Placental epithelial cell (primary cell): ENCODE measurements at places on chromosomes 1 and 21. TPM values are rescaled to one million over a fixed set of nuclear protein-coding genes. Genes with fewer than 3 reads are reported as not detected.

LYSMD1 gene
- 11.0 and 16.1 TPM in 2 replicates for total RNA-seq

CYYR1 gene
- 0.11 and 0.39 TPM in 2 replicates for total RNA-seq

RNU1-4 gene
- total RNA-seq, result under 0.01 TPM in 2 replicates

NKAIN1 gene
- total RNA-seq, result 0.11 and 0.79 TPM in 2 replicates

AK5 gene
- total RNA-seq, result 1.2 TPM in 1 of 2 replicates, not detected in the other

TSPAN1 gene
- 2.0 and 8.6 TPM in 2 replicates for total RNA-seq

SLFNL1 gene
- total RNA-seq, result 0.22 and 2.0 TPM in 2 replicates

RIPK4 gene
- total RNA-seq, result 9.2 and 11.0 TPM in 2 replicates

LRRC3 gene
- total RNA-seq, result 1.1 and 1.2 TPM in 2 replicates

PPFIA4 gene
- 3.3 and 3.5 TPM in 2 replicates for total RNA-seq

MCOLN2 gene
- total RNA-seq, result not detected in 2 replicates

EPHX1 gene
- 4.3 and 5.1 TPM in 2 replicates for total RNA-seq

HFM1 gene
- 0.22 and 1.2 TPM in 2 replicates for total RNA-seq

PWP2 gene
- 5.9 and 27.0 TPM in 2 replicates for total RNA-seq

MAGOH gene
- 23.2 and 23.4 TPM in 2 replicates for total RNA-seq

NPR1 gene
- total RNA-seq, result 0.22 and 0.39 TPM in 2 replicates
